Skin of body (tissue), 3 donors: ENCODE measurements at places on chromosomes 7 and 10. TPM values are rescaled to one million over a fixed set of nuclear protein-coding genes. Genes with fewer than 3 reads are reported as not detected.

The PHKG1 gene
- total RNA-seq, result 8.9 TPM

The DPY19L1 gene
- 20.6 TPM for total RNA-seq

The UCMA gene
- not detected for total RNA-seq

The CCDC172 gene
- total RNA-seq, result not detected

DNA sequence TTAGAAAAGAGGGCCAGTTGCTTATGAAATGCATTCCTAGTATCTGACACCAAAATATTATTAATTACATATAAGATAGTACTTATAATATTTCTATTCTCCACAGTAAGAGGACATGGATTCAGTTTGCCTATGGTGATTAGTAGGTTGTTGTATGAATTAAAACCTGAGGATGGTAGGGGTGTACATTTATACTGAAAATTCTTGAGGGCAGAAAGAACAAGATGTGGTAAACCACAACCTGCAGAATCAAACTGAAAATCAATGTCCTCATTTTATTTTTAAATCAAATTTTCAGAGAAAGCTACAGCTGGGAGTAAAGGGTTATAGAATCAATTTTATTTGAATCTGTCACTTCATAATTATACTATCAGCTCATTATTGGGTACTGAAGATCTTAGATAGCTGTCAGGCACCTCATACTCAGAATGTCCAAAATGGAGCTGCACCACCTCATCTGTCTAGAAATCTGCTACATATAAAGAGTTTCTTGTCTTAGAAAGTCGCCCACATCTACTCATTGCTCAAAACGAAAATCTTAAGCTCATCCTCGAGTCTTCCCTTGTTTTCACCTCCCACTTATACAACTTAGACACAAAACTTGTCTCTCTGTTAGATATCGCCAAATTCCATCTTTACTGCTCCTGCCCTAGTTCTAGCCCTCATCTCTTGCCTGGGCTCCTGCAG is 65.4 kb downstream of the MYO3A start:
- no peak for DNase-seq

DNA sequence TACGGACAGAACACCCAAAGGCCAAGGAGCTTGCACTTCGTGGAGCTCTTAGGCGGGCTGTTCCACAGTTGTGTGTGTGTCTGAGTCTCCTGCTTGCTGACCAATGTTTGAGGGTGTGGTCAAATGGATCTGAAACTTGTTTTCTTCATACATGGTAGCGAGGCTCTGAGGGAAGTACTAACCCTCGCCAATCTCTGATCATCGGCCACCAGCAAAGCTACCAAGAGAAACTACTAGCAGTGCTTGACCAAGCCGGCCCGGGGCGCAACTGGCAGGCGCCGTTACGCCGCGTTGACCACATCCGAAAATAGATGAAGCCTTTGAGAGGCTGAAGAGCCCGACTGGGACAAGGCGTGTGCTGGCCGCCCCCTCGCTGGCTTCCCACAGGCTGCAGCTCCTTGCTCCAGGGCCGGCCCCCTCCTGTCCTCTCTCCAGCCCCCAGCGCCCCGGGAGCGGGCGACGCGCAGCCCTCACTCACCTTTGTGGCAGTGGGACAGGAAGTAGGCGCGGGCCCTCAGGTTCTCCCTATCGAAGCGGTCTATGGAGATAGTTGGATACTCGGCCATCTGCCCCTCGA is 384 bp downstream of the DCLRE1C start:
- DNase-seq, result peak; percentile 58

DNA sequence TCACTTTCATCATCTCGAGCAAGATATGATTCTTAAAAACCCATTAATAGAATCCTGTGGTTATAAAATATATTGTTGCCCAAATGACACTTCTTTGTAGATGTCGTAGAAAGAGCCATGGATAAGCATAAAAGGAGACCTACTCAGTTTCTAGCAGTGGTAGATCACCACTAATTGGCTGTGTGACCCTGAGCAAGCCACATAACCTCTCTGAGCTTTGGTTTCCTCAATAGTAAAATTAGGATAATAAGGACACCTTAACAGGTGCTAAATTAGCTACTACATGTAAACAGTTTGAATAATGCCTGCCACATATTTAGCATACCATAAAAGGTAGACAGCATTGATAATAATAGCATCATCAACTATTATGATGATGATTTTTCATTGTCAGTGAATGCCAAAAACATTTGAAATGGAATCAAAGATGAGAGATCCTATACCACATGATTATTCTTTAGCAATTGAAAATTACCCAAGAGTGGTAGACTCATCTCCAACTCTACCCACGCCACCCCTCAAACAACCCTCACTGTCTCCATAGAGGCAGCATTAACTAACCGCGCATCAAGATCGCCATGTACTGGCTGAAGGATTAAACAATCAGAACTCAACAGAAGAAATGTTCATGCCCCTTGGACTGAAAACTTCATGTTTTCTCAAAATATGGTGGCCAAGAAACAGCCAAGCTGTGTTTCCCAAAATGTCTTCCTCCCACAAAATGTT is 45.8 kb downstream of the CHST15 start:
- no peak for DNase-seq

DNA sequence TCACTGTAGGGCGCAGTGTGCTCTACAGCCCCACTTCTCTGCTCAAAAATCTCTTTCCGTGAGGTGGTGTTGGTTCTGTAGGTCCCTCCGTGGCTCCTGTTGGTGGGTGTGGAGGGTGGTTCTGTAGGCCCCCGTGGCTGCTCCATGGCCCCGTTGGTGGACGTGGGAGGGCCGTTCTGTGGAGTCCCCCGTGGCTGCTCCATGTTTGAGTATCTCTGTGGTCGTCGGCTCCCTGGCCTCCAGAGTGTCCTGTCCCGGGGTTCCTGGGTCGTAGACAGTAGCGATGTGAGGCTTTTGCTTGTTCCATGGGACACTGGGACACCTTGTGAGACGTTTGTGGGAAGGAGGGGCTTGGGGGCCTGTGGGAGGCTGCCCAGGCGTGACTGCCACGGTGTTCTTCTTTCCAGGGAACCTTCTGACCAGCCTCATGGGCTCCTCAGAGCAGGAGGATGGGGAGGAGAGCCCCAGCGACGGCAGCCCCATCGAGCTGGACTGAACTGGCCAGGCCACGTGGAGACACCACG is 18.6 kb downstream of the GET4 start:
- no peak for DNase-seq

GRCh38 chr7:54933643-54934042 is 85.2 kb upstream of the EGFR start:
- no peak for DNase-seq

DNA sequence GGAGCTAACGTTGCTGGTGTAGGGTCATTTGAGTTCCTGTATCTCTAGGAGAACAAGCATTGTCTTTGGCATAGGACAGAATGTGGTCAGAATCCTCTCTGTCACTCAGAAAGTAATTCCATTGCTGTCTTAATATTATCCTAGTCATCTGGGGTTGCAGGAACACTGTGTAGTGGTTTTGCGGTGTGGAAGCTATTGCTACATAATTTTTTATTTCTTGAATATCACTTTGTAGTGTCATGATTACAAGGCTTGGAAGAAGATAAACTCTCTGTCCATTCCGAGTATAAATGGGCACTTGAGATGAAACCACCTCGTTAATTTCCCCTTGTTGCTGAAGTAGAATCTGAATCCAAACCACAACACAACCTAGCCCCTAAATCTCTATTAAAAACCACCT is 919.2 kb downstream of the LRMDA start:
- DNase-seq, result no peak

GRCh38 chr10:7686351-7687171 is 16.6 kb upstream of the ITIH2 start:
- DNase-seq, result no peak

- no peak for DNase-seq
These were observed 84.3 kb upstream of the MTPN start for GRCh38 chr7:136061433-136061832.

DNA sequence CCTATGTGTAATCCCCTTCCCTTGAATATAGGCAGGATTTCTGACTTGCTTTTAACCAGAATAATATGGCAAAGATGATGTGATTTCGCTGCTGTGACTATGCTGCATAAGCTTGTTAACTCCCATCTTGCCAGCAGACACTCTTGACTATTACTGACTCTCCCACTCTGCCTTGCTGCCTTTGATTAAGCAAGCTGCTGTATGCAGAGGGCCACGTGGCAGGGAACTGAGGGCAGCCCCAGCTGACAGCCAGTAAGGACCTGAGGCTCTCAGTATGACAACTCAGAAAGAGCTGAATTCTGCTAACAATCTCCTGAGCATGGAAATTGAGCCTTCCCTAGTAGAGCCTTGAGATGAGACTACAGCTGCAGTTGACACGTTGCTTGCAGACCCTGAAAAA is 279.4 kb upstream of the CACNA2D1 start:
- DNase-seq, result peak; percentile 44

DNA sequence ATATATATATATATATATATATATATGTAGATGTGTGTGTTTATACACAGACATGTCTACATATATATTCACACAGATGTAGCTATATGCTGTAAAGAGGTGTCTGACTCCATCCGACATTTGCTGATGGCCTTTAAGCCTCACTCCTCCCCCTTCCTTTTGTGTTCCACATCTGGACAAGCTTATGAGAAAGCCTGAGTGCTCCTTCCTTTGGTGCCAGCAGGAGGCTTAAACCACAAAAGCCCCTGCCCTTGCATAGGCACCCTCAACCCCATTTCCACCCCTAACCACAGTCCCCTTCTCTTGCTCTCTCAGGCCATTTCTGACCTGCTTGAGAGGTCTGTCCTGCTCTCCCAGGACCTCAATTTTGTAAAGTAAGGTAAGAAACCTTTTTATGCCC is 98.7 kb downstream of the SVOPL start:
- DNase-seq, result no peak

GRCh38 chr10:75186310-75186709 is 24.3 kb upstream of the VDAC2 start:
- DNase-seq, result no peak

DNA sequence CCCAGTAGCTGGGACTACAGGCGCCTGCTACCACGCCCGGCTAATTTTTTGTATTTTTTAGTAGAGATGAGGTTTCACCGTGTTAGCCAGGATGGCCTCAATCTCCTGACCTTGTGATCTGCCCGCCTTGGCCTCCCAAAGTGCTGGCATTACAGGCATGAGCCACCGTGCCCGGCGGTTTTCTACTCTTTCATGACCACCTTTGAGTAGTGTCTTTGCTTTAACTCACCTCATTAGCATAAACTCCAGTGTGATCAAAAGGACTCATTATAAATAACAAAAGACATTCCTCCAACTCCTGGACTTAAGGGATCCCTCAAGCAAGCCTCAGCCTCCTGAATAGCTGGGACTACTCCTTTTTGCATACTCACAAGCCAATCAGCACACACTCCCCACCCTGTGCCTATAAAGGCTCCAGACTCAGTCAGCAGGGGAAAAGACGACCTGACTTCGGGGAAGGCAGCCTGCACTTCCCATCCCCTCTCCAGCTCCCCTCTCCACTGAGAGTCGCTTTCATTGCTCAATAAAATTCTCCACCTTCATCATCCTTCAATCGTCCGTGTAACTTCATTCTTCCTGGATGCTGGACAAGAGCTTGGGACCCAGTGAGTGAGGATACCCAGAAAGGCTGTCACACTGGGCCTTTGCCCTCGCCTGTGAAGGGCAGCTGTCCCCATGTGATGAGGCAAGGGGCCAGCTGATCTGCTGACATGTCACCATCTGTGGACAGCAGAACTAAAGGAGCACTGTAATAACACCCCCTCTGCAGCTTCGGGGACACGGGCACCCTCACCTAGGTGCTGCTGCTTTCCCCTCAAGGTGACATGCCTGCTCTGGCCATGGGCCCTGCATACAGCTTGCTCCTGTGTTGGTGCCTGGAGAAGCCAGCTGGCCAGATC is 35.0 kb upstream of the EIF4H start:
- no peak for DNase-seq

DNA sequence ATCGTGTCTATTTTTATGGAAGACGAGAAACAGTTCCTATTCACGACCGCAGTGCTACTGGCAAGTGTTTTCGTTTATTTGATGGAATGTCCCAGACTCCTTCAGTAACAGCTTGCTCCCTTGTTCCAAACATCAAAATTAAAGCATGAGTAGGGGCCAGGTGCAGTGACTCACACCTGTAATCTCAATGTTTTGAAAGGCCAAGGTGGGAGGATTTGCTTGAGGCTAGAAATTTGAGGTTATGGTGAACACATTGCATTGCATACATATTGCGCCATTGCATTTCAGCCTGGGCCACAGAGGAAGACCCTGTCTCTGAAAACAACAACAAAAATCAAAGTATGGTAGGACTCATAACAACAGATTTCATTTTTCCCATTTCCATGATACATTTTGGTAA is 22.8 kb downstream of the PTTG1IP2 start:
- no peak for DNase-seq

DNA sequence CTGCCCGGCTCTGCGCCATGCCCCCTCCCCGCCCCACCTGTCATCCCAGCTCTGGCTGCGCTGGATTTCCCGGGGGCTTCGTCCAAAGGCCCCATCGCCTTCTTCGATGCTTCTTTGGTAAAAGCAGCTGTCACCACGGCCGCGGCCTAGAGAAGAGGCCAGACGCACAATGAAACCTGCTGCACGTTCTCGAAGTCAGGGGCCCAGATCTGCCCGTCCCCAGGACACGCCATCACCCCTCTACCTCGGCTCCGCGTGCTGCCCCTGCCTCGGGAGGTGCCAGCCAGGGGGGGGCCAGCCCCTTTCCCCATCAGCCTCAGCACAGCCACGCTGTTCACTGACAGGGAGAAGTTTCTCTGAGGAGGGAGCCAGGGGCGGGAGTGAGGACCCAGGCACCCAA is 6.8 kb downstream of the GIGYF1 start:
- no peak for DNase-seq

DNA sequence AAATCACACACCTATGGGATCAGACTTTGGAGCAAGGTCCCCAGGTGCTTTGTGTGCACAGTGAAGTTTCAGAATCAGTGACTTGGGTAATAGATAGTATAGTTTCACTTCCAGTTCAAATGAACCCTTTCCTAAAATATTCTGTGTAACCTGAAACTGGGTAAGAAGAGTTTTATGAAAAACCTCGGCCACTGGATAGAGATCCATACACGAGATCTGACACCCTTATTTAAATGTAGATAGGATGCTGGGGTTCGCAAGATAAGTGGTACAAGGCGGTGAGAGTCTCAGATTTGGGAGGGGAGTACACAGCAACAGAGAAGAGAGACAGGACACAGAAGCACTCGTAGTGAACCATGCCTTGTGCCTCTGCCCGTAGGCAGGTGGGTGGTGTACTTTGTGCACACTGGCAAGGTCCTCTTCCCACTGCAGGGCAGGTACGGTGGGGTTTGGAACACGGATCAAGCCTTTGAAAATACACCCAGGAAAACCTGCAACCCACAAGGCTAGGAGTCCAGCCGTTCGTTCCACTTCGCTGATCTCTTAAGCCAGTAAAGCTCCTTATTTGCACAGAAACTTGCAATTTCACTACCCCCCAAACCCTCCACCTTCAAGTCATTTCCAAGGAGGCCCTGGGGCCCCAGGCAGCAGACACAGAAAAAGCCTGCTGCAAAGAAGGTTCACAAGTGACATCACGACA is 162.8 kb downstream of the USP6NL start:
- no peak for DNase-seq

- no peak for DNase-seq
These were observed 1.3 kb downstream of the MBLAC1 start for GRCh38 chr7:100127866-100128636.

DNA sequence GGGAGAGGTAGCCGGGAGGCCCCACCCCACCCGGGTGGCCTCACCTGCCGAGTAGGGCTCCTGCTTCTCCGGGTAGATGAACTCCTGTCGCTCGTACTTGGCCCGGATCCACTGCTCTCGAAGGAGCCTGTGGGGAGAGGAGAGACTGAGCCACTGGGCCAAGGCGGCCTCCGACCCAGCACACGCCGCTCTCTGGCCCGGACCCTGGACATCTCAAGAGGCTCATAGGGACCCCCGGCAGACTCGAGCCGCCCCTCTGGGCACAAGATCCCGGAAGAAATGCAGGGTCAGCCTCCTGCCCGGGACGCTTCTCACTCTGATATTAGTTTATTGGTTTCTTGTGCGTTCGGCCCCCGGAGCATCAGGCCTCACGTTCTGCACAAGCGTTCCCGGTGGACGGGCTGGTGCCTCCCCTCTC is 34.5 kb downstream of the ADAP1 start:
- DNase-seq, result no peak
